Right cardiac atrium (tissue), 5 donors: ENCODE measurements at places on chromosomes 4 and X.

GRCh38 chr4:38365261-38365660, 298.7 kb upstream of the KLF3 start:
- no peak for DNase-seq

DNA sequence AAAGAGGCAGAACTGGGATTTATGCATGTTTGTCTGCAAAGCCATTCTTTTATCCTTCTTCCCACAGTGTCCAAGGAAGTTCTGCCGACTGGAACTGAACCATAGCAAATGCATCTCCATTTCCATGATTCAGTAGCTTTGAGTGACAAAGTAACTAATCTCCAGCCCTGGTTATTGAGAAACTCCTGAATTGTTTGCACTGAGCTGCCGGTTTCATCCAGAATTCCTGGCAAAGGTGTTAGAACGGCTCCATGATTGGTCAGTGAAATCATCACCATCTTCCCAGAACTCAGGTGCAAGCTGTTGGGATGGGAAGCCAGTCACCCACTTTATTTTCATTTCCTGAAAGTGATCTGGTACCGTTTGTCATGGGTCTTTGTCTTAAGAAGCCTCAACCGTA, 47.0 kb upstream of the SLC34A2 start:
- no peak for DNase-seq

DNA sequence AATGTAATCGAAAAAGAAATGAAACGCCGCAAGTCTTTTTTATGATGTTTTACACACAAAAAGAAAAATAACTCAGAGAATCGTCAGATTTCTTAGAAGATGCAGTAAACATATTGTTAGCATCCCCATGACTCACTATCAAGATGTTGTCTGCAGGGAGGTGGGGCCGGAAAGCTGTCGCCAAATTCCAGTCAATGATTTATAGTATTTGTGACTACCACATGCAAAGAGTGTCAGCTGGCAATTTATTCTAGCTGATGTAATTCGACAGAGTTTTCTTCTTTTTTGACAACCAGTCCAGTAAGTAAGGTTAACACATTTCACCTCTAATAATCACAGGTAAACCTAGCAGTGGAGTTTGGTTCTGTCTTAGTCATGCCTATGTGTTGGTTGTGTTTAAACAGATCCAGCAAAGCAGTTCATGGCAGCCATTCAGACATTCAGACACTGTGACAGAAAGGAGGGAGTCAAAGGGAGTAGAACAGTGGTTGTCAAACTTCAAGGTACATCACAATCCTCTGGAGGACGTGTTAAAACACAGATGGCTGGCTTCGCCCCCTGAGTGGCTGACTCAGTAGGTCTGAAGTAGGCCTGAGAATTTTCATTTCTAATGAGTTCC, 19.8 kb upstream of the PPP1R2C start:
- no peak for DNase-seq

DNA sequence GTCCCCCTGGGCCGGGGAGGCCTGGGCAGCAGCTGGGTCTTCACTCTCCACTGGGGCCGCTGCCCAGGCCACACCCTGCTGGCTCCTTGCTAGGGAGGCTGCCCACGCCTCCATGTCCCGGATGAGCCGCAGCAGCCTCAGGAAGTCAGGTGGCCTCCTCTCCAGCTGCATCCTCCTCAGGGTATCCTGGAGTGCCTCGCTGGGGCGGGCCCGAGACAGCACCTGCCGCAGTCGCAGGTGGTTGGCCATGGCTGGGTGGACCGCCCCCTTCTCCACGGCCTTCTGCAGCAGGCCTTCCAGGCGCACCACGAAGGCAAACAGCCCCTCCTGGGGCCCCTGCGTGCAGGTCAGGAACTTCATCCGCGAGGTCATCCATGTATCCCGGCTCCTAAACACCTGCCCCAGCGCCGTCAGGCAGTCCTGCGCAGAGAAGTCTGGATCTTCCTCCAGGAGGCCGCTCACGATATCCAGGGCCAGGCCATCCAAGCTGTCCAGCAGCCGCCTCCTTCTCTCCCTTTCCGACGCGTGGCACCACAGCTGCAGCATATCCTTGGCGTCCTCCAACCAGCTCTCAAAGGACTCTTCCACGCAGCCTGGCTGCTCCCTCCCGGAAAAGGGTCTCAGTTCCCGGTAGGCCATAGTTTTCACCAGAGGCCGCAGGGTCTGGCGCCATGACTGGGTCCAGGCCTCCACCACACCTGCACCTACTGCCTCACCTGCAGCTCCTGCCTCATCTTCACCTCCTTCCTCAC, 2.1 kb downstream of the PNMA6F start:
- DNase-seq: no peak

DNA sequence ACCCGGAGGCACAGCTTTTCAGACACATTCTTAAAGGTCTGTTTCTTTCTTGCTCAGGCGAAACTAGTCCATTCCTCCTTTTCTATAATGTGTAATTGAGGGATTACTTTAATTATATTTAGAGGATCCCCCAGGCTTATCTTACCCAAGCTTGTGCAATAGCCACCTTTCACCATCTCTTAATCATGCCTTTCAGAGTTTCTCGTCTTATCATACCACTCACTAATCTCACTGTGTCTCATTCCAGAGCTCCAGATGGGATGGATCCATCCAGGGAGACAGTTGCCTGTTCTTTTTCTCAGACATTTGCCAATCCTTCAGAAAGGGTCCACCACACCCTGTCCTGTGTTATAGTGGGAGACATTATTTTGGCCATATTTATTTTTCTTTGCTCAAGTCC, 12.5 kb downstream of the SPARCL1 start:
- DNase-seq: no peak

- no peak for DNase-seq
Measured at GRCh38 chr4:108168160-108168670, 517 bp downstream of the LEF1 start.

DNA sequence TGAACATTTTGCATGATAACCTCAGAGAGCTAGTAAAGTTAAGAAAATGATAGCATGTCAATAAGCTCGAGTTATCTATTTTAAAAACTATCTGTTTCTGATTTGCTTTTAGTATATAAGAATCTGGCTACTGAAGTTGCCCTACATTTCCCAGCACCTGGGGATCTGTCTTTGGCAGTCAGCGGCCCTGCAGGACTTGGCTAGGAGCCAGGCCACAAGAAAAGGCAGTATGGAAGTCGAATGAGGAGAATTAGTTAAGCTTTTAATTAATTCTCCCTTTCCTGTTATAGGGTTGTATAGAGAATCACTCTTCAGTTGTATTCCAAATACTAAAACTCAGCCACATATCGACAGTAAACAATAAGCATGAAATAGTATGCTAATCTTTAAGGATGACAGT, 22.7 kb downstream of the POU4F2 start:
- no peak for DNase-seq

GRCh38 chrX:71100581-71101505, 5.2 kb downstream of the FOXO4 start:
- no peak for DNase-seq

DNA sequence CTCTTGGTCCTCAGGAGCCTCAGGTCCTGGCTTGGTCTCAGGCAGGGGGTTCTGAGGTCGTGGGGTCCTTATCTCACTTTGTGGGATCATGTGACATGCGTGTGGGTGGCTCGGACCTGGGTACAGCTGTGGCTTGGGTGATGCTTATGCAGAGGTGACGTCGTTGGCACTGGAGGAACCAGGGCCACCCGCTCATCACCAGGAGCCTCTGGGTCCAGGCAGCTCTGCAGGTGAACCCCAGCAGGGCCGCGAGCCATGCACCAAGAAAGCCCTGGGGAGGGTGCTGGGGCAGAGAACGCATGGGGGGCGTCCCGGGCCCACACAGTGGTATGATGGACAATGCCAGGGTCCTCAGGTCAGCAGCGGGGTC, 8.7 kb downstream of the ATP5ME start:
- no peak for DNase-seq

- DNase-seq: no peak
Measured at GRCh38 chrX:47181301-47181700, 12.3 kb upstream of the UBA1 start.

DNA sequence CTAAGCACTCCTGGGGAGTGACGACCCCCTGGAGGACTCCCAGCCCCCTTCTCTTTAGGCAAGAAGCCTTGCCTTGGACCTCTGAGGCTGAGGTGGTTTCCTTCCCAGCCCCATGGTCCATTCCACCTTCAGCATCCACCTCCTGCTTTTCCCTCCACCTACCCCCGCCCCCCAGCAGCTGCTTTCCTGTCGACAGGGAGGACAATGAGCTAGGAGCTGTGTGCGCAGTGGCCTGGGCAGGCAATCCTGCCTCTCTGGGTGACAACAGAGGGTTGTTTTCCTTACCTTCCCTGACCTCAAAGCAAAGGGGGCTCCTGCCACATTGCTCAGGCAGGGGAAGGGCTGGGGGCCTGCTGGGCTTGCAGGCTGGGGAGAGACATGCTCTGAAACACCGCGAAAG, 123.5 kb downstream of the BCOR start:
- no peak for DNase-seq

DNA sequence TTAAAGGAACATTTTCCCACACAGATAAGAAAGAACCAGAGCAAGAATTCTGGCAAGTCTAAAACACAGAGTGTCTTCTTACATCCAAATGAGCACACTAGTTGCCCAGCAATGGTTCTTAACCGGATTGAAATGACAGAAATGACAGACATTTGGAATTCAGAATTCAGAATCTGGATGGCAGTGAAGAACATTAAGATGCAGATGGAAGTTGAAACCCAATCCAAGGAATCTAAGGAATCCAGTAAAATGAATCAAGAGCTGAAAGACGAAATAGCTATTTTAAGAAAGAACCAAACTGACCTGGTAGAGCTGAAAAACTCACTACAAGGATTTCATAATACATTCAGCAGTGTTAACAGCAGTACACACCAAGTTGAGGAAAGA, 21.5 kb downstream of the ANAPC10 start:
- no peak for DNase-seq

DNA sequence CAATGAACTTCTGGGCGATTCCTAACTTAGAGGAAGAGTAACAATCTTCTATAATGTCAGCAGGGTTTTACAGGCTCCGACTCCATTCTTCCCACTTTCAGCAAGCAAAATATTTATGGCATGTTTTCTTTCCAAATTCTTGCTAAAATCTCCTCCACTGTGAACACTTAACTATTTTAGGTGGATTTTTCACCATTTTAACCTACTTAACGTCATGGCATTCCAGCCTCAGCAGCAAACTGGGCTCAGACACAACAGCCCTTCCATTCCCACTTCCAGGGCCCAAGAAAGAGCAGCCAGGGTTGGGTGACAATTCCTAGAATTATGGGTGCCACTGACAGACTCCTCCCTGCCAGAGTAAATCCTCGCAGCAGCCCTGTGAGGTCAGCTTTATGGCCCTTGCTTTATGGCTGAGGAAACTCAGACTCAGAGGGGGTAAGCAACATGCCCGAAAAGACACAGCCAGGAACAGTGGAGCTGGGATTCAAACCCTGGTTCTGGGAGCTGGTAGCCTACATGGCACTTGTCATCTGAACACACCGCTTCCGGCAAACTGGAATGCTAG, 112.8 kb upstream of the MAP3K15 start:
- DNase-seq: no peak

GRCh38 chrX:50905334-50905733, 5.2 kb upstream of the BMP15 start:
- no peak for DNase-seq

GRCh38 chr4:159608436-159608835, 505.6 kb downstream of the RAPGEF2 start:
- DNase-seq: no peak

GRCh38 chr4:13536607-13537006, 7.7 kb downstream of the NKX3-2 start:
- no peak for DNase-seq

DNA sequence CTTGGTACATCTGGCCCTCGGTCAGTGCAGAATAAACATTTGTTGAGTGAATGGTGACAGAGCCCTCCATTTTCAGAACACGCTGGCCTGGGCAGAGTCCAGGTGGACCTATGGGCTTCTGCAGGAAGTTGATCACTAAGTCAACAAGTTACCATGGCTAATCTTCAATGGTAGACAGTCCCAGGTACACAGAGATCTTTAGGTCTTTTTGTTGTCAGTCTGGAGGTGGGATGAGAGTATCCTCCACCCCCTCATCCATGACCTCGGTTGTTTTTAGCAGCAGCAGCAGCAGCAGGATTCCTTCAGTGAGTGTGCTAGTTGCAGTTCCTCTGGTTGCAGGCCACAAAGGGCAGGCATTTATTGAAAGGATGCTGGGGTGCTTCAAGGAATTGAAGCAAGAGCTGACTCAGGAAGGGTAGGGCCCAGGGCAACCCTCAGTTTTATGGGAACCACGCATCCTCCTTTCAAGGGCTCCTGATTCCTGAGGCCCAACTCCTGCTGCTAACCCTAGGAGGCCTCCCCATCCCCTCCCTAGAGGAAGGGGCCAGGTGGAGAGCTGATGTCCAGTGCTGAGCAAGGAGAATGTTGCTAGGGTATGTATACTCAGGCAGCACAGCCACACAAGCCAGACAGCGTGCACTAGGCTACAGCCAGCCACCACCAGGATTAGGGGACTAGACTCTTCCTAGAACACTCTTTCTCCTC, 1.7 kb upstream of the USP27X start:
- no peak for DNase-seq

DNA sequence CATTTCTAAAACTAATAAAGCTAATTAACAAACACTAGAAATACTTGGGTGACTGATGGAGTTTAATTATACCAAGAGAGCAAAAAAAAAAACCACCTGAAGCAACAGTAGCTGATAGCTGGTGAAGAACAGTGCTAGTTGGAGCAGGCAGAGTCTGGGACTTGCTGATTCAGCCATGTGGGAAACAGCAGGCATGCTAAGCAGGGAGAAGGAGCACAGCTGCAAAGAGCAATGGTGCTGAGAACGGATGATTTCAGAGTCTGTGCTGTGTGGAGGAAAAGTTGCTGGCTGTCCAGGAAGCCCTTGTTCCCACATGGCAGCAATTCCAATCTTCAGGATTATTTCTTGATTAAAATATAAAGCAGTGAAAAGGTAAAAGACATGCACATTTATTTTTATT, 68.8 kb downstream of the NPY1R start:
- DNase-seq: no peak

DNA sequence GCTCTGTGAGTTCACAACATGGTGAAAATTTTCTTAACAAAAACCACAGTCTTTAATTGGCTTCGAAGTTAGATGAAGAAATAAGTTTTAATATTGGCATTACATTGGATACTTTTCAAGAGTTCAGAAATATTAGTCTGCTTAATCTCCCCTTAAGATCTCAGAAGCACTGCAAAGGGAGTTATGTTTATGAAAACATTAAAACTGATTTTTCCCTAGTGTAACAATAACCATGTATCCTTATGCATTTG, 1.5 kb downstream of the SETD7 start:
- DNase-seq: no peak

DNA sequence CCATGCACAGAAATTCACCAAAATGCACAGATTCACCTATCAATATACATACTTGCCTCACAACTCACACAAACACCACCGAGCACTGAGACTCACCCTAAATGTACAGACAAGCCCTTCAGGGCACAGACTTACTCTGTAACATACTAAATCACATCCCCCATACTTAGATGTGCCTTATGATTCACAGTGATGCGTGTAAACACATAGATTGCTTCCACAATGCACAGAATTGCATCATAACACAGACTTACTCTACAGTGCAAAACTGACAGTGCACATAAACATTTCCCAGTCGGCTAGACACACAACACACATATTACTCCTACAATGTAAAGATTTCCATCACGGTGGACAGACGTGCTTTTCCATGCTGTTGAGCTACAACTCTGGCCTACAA, 6.2 kb downstream of the LINC00632 start:
- DNase-seq: no peak

- DNase-seq: no peak
Measured at GRCh38 chrX:135520022-135520552, 373 bp upstream of the INTS6L start.

- DNase-seq: no peak
Measured at GRCh38 chr4:109982521-109982920, 69.8 kb downstream of the EGF start.
